ENCODE measurements at places on chromosomes 1 and 21.

GRCh38 chr21:16913010-16913409, 599.8 kb upstream of the CXADR start:
- DNase-seq: no peak

GRCh38 chr21:29185172-29185571, 54.7 kb downstream of the MAP3K7CL start:
- DNase-seq: no peak

GRCh38 chr1:206050655-206051235, 2.2 kb upstream of the RHEX start:
- DNase-seq: peak; percentile 61

- DNase-seq: no peak
Observed at GRCh38 chr1:153403421-153404085, 12.7 kb upstream of the S100A8 start.

GRCh38 chr1:1039145-1039910, 19.4 kb downstream of the AGRN start:
- DNase-seq: peak; percentile 67

GRCh38 chr1:34591751-34592629, 162.9 kb upstream of the GJB5 start:
- peak; percentile 15 for DNase-seq

DNA sequence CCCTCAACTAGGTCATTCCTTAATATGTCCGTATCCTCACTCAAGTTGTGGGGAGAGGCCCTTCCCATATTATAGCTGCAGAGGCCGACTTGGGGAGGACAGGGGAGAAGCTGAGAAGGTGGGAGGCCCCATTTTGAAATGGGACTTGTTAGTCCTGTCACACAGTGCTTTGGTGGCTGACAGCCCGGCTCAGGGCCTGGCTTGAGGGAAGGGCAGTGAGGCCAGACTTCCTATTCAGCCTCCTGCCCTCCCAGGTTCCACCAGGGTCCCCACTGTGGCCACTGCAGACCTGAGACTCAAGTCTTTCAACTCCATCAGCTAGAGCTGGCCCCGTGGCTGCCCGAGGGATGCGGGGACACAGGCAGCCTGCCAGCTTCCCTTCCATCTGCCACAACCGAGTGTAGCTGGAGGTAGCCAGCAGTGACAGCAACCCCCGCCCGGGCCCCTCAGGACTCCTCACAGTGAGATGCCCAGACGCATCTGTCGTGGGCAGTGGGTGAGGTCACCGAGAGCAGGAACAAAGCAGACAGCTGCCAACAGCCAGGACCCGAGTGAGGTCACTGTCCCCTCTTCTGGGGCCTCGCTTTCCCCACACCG, 36.9 kb downstream of the SIM2 start:
- DNase-seq: no peak

DNA sequence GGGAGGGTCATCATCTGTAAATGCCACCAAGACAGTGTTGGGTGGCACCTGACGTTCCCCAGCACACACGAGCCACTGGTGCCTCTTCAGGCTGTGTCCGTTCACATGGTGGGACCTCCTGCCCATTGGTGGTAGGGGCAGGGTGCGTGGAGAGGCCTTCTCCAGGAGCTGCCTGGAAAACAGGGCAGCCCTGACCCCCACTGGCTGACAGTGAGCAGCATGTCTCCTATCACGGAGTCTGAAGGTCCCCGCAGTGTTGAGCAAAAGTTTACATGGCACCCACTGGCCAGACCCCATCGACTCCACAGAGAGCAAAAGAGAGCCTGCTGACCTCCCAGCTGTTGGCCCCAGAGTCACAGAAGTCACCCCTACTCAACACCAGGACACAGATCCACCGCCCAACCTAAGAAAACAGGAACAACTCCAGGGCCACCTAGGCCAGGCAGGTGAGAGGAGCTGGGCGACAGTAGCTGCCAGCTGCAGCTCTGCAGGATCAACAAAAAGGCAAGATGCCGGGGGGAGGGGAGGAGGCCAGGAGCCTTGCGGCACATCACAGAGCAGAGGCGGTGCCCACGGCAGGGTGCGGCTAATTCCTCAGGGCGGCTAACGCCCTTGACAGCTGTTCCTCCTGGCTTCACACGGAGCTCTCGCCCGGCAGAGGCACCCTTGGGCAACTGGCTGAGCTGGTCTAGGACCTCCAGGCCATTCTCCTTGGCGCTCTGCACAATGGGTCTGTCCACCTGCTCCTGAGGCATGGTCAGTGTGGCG, 14.4 kb upstream of the IFI6 start:
- no peak for DNase-seq

GRCh38 chr1:232293361-232293760, 336.6 kb downstream of the SIPA1L2 start:
- DNase-seq: no peak

DNA sequence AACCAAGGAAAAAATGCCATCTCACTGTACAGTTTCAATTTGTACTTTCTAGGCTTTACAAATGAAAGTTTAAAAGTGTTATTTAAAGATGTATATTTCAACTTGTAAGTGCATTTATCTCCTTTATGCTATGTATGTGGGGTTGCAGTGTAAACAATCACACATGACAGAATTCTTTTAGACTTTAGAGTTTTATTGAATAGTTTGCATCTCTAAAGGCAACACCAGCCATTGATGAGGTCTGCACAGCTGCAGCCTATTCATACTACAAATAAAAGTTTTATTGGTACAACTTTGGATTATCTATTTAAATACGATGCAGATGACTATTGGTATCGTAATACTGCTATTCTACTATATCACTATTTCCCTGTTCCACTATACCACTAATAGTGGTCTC, 894.4 kb upstream of the B3GALT2 start:
- DNase-seq: no peak

DNA sequence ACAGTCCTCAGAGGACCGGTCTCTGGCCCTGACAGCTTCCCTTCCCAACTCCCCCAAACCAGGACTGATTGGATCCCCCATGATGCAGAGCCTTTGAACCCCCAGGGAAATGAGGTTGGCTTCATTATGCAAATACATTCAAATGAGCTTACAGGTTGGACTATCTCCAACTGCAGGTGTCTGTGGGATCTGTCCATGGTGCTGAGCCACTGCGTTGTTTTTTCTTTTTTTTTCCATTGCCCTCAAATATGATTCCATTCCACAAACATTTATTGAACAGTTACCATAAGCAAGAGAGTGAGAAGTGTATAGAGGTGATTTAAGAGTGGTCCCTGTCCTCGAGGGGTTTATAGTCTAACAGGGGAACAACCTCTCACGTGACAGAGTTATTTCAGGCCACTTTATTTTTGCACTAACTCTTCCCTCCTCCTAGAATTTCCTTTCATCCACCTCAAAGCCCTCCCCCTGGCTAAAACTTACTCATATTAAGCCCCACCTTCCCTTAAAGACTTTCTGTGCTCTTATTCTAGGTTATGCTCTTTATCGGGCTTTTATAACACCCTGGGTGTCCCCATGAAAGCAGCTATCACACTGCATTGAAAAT, 21.9 kb downstream of the DLGAP3 start:
- DNase-seq: no peak

DNA sequence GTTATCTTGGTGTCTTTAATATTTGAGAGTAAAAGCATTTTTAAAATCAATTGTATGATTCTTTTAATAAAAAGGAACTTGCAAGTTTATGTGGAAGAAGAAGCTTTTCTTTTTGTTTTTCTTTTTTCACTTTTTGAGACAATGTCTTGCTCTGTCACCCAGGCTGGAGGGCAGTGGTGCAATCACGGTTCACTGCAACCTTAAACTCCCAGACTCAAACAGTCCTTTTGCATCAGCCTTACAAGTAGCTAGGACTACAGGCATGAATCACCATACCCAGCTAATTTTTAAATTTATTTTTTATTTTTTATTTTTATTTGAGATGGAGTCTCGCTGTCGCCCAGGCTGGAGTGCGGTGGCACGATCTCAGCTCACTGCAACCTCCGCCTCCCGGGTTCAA, 34.1 kb downstream of the CMPK1 start:
- no peak for DNase-seq

DNA sequence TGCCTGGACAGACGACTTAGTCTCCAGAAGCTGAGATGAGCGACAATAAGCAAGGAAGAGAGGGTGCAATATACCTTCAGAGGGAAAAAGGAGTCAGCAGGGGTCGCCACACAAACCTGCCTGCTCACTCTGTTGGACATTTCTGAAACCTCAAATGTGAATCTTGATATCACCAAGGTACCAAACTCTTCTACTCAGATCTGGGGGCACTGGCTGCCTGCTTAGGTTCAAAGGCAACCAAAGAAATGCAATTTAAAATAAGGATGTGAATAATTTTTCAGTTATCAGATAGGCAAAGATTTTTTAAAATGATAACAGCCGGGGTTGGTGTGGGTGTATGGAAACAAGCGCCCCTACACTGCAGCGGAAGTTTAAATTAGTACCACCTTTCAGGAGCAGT, 164.2 kb downstream of the HIVEP3 start:
- DNase-seq: peak; percentile 65

GRCh38 chr1:3674100-3675094, 22.1 kb downstream of the TP73 start:
- DNase-seq: no peak

DNA sequence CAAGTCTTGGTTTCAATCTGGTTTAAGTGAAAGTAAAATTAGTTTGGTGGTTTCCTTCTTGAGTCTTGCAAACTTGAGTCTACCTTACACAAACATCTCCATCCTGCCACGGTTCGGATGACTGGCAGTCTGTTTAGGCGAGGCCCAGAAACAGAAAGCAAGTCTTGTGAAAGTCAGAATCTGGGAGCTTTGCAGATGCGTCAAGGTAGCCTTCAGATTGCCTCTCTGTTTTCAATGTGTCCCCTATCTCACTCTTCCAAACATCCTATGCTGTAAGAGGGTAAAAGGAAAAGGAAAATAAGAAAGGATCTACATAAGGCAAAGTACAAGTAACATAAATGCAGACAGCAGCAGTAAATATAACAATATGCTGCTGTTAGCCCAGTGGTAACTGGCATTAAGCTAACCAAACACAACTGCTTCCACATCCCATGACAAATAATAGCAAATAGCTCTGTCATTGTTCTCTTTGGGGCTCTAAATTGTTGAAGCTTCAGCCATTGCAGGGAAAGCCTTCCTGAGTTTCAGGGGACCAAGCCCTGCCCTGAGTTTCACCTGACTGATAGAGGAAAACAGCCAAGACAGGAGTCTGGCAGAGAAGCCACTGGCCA, 26.2 kb upstream of the C1orf105 start:
- peak; percentile 61 for DNase-seq

GRCh38 chr1:175287849-175288248, 95.3 kb upstream of the KIAA0040 start:
- no peak for DNase-seq

DNA sequence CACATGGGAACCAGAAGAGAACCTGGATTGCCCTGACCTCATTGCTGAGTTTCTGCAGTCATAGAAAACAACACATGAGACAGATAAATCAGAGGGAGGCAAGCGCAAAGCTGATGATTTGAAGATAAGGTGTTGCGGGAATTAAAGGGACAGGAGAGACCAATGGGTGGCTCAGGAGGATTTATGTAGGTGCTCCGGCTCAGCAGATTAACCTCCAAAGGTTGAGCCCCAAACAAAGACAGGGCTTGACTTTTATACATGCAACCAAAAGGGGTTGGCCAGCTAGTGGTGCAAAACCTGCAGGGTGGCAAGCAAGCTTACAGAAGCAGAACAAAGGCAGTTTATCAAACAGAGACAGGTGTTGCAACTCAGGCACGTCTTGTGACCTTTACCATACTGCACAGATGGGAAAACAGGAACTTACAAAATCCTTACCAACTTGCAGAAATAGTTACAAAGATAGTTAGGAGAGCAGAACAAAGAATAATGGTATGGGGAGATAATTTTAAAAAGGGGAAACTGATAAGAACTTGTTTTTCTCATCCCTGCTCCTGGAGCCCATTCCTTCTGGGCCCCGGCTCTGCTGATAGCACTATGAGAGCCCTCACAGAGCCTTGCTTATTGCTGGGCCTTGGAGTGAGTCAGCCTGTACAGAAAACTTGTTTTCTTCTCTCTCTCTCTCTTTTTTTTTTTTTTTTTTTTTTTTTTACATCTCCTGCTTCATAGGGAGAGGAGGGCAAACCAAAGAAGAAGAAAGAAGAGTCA, 93.6 kb downstream of the SNRPE start:
- DNase-seq: no peak

DNA sequence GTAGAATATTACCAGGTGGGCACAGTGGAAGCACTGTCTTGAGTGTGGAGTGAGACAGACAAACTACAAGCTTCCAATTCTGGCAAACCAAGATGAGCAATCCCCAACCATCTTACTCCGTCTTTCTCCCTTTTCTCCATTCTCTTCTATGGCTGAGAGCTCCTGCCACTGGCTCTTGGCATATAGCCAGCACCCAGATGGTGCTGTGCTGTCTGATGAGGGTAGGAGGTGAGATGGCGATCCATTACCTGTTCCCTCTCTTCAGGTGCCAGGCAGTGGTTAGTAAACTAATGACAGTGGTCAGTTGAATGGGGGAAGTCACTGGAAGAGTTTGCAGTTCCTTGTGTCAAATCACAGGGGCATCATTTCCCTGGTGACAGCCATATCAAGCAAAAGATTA, 108.4 kb downstream of the FNBP1L start:
- DNase-seq: no peak

DNA sequence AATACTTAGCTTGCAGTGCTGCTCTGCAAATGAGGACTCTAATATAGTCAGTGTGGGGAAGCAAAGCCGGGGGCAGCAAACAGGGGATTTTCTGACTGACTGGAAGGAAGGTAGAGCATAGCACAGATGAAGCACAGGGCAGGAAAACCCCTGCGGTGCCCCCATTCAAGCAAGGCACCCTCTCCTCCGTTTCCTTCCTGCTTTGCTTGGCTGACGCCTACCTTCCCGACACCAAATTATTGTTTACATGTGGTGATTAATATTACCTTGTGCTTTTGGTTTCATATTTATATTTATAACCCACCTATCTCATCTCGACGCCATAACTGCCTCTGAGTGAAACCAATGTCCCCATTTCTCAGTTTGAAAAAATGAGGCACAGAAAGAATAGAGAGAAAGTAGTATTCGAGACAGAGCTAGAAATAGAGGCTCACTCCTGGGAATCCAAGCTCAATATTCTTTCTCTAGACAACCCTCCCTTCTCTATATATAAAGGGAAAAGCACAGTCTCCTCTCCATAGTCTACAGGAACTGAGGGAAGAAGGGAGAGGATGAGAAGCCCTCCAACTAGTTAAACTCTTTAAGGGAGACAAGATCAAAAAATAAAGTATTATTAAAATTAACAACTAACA, 41.3 kb downstream of the PIK3C2B start:
- peak; percentile 64 for DNase-seq

GRCh38 chr1:4485398-4485797, 169.0 kb upstream of the AJAP1 start:
- no peak for DNase-seq

DNA sequence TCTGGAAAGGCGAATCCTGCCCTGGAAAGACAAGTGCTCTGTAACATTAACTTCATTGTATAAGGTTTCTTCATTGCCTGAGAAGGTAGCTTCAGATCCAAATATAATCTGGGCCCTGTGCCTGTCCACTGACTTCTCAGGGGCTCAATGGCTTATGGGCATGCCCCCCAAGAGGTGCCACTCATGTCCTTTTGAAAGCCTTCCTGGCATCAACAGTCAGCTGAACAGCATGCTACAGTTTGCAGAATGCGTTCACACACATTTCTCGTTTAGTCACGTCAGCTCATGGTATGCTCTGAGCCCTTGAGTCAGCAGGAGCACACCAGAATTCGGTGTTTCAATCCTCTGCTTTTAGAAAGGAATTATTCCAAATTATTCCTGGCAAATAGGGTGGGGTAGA, 23.8 kb downstream of the TMCC2 start:
- no peak for DNase-seq
